ENCODE measurements at places on chromosomes 11 and 22.
A peak's percentile ranks its signal among the peaks of the same experiment; 100 is the strongest.

DNA sequence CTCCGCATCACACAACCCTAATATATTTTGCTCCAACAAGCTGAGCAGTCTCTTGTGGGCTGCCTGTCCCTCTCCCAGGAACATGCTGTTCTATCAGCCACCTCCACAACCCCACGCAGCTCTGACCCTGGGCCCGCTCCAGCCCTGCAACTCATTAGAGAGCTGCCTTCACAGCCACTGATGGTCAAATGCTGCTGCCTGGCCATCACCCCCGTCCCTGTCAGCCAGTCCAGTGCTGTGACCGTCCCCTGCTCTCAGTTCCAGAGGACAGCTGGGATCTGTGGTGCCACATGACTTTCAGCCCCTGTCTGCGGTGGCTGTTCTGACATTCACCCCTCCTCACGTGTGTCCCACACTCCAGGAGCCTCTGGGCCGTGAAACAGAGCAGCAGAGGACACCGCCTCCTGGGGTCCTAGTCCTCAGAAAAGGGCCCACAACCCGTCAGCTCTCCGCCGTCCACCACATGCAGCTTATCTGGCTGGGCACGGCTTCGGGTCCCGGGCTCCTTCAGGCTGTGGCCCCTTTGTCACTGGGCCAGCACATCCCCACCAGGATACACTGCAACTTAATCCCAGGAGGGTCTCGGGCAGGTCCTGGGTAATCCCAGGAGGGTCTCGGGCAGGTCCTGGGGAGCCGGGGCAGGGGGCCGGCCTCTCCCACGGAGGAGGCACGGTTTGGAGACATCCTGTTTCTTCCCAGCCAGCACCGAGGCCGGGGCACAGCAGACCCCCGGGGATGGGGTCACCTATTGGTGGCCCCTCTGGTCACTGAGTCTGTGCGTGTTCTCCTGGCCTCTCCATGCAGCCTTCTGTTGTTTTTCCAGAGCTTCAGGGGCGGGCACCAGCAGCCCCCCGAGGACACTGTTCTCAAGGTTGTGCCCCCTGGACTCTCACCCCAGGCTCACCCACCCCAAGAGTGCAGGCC lies 15.1 kb downstream of the CRELD2 start:
- no peak for DNase-seq

DNA sequence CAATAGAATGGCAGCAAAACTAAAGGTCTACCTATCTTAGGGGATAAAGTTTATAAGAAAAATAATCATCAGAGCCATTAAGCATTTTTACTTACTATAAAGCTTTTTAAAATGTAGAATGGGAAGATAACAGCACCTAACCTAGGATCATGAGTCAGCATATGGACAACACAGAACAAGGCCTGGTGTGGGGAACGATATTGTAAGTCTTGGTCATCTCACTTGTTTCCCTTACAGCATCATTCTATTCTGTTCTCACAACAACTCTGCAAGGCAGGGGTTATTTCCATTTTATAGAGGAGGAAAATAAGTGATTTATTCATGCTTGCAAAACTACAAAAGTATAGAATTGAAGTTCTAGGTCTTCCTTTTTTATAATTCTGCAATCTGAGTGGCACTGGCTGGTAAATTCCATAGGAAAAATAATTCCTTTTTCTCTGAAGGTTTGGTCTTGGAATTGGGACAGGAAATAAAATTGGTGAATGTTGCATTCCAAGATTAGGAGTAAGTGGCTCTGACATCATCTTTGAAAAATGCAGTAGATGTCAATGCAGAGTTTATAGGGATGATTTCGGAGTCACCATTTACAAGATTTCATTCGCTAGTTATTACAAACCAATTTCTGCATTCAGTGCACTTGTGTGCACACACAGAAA lies 423.0 kb downstream of the DYNC2H1 start:
- DNase-seq = no peak

DNA sequence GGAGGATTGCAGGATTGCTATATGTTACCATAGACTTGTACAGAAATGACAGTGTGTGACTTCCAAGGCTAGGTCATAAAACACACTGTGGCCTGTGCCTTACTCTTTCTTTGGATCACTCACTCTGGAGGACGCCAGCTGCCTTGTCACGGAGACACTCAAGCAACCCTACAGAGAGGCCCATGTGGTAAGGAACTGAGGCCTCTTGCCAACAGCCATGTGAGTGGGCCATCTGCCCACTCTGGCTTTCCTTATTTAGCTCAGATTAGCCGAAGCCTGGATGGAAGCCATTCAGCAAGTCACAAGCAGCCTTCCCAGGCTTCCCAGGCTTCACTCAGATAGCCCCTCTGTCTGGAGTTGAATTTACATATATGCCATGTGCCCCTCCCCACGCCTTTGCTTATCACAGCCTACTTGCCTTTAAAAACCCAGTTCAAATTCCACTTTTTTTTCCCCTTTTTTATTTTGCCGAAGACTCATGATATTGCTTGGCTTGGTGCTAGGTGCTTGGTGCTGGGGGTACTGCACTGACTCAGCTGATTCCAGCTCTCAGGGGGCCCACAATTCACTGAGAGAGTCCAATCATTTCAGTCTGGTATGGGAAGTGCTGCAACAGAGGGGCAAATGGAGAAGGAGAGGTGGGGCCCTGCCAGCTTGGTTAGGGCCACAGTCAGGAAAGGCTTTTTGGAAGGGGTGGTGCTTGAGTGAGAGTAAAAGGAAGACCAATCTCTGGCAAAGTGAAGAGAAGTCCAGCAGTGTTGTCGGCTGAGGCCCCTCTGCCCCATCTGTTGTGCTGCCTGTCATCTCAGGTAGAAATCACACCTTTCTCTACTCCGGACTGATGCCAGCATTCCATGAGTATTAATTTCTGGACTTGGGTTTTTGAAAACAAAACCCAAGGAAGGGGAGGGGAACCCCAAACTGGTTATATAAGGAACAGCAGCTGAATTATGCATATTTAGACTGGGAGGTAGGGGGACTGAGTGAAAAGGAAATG lies 14.5 kb upstream of the P4HA3 start:
- no peak for DNase-seq

GRCh38 chr11:134047586-134047999 lies 21.3 kb upstream of the JAM3 start:
- DNase-seq = peak; percentile 53

GRCh38 chr22:28810821-28811491 lies 10.6 kb upstream of the XBP1 start:
- DNase-seq = no peak

DNA sequence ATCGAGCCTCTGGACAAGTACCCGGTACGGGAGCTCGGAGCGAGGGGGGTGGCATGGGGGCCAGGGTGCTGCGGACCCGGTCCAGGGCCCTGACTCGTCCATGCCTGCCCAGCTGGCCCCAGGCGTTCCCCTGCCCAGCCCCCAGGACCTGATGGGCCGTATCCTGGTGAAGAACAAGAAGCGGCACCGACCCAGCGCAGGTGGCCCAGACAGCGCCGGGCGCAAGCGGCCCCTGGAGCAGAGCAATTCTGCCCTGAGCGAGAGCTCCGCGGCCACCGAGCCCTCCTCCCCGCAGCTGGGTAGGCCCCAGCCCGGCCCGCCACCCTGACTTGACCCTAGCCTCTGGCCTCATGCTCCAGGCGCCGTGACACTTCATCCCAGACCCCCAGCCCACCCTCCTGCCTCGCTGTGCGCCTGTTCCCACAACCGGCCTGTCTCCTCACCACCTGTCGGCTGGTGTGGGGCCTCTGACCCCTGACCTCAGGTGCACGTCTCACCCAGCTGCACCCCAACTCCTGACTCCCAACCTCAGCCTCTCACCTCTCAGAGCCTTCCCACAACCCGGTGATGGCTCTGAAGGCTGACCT lies 7.7 kb downstream of the PLCB3 start:
- no peak for DNase-seq

DNA sequence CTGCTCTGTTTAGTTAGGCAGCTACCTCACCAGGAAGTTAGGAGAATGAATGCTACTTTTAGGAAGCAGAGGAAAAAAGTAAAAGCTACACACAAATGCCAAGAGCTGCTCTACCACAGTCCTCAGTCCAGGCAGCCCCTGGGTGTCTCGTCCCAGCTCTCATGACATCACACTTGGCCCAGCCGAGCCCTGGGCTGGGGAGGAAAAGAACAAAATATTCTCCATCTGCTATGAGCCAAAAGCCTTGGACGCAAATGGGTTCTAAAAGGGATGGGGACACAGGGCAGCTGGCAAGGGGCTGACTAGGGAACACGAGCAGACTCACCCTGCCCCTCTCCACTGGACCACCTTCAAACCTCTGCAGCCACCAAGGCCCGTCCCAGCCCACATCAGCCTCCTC lies 26.1 kb downstream of the TMEM184B start:
- no peak for DNase-seq

DNA sequence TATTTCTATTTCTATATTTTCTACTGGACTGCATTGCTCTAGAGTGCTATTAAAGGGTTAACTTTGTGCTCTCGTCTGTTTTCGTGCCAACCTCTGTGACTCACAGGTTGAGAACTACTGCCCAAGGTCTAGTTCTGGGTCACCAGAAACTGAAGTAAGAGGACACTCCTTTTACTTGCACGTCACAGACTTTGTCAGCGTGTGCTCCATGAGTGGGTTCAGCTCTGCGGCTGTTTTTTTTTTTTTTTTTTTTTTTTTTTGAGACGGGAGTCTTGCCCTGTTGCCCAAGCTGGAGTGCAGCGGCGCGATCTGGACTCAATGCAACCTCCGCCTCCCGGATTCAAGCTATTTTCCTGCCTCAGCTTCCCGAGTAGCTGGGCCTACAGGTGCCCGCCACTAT lies 49.8 kb downstream of the CLMP start:
- DNase-seq = peak; percentile 72

DNA sequence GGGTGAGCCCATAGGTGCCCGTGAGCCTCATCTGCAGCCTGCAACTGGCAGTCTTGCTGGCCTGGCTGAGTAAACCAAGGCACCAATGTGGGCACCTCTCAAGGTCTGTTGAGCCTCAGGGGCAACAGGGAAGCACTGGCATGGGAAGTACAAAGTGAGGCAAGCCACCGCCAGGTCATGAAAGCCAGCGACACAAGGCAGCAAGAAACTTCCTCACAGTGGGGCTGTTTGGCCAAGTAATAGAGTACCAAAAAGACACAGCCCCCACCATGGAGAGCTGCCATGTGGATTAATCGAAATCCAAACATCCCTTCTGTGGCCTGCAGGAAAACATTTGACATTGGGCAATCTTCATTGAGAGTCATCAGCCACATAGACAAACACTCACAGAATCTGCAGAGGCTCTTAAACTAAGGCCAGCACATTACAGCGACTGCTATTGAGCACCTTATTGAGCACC lies 43.6 kb upstream of the FIBIN start:
- DNase-seq = no peak

GRCh38 chr11:94577841-94578240 lies 10.7 kb downstream of the PIWIL4 start:
- no peak for DNase-seq

DNA sequence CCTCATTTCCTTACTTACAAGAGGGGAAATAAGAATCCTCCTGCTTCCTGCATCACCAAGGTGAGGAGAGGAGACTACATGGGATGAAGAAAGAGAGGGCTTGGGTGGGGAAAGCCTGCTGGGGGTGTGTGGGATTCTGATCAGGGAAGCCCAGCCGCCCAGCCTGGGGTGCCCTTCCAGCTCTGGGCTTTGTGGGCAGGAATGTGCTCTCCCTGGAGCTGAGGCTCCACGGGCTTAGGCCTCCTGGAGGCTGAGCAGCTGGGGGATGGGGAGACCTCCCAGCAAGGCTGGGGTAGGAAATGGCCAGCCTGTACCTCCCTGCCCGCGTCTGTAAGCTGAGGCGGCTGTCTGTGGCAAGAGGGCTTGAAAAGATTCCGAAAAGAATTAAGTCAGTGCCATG lies 206.1 kb downstream of the GRIK4 start:
- peak; percentile 45 for DNase-seq

Data from islet precursor cell (in vitro differentiated cells).